ENCODE measurements at places on chromosomes 2 and 18.

DNA sequence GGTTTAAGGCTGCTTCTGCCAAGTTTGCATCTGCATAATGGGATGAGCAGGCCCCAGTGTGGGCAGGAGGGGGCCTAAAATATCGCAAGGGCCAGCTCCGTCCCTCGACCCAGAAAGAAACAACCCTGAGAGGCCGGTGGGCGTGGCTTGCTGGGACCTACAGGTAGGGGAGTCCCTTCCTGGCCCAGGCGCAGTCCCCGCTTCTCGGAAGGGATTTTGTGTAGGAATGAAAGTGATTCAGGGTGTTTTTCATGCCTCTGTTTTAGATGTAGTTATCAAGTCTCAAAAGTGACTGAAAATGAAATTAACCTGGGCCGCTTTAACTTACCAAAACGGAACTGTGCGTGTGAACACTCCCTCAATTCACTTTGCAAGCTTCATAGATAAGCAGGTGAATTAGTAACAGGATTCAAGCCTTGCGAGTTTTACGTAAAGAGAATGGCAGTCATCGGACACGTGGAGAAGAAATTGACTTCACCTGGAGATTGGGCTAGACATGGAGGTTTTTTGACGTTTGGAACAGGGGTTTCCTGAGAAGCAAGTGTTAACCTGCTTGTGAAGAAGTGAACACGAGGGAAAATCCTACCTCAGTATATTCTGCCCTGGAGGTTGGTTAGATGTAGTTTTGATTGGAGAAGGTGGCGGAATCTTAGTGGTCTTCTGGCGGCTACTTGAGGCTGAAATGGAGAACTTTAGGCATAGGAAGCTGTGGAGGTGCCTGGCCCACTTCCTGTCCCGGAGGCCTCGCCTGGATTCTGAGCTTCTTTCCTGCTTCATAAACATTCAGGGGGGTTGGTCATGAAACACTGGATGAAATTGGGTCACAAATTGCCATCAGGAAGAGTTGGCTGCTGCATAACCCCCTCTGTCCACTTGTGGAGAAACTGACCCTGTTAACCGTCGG lies 1.7 kb downstream of the NCK2 start:
- DNase-seq: peak; percentile 66

- no peak for DNase-seq
Observed at GRCh38 chr2:11698009-11698922, 28.3 kb upstream of the NTSR2 start.

DNA sequence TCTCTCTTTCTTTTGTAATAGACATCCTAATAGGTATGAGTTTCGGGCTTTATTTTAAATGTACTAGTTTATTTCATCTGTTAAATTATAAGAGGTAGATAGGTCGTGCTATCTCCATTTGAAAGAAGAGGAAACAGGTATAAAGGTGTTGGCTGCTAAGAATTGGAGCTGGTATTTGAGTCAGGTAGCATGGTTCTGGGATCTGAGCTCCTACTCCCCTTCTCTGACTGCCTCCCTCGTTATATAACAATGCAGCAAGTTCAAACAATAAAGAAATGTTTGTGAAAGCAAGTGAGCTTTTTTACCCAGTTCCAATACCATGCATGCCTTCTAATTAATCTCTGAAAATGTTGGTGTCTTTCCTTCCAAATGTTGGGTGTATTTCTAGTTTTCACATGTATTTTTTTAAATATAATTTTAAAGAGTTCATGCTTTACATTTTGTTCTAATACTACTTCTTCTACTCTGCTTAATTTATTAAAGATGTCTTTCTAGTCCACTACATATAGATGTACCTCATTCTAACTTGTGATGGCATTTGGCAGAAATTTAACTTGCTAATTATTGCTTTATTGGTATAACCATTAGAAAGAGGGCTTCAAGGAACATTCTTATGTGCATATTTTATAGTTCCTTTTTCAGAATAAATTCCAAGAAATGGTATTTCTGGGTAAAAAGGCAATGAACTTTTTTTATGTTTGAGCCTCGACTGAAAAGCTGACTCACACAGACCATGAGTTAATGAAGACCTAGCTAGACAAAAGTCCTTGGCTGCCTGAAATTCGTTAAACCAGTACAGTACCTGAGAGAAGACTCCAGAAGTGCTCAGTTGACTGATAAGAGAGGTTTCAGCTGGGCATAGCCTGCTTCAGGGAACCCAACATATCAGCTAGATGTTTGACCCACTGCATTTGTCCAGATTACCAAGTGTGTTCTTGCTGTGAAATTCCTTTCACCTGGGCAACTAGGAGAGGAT lies 133.5 kb downstream of the CERS6 start:
- no peak for DNase-seq

DNA sequence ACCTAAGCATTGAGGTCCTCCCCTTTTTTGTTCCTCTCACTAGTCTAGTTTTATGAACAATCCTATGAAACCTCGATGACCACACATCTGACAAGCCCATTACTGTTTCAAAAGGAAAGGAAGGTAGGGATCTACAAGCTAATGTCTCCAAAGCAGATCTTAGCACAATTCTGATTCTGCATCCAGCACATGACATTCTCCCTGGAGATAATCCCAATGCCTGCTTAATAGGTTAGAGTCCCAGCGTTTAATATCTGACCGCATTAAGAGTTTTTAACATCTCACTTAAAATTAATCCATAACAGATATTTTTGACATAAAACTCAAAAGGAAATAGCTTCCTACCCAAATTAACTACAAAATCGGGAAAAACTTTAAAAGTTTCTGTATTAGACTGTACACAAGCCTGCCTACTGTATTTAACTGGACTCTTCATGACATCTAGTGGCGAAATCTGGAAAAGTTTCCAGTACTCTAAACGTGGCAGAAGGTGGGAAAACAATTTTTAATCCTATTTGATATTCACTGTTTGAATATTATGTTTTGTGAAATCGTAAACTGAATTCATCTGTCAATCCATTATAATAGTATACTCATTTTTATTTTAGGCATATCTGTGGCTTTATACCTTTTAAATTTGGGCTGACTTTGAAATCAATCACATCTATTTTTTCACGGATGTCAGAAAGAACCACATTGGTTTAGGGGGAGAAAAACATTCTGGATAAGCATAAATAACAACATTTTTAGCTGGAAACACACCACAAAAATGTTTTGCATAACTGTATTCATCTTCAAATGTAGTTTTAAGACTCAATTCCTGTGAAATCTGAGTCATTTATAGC lies 62.4 kb downstream of the TXNL1 start:
- DNase-seq: peak; percentile 40

GRCh38 chr2:164655336-164655735 lies 34.1 kb upstream of the GRB14 start:
- DNase-seq: no peak

DNA sequence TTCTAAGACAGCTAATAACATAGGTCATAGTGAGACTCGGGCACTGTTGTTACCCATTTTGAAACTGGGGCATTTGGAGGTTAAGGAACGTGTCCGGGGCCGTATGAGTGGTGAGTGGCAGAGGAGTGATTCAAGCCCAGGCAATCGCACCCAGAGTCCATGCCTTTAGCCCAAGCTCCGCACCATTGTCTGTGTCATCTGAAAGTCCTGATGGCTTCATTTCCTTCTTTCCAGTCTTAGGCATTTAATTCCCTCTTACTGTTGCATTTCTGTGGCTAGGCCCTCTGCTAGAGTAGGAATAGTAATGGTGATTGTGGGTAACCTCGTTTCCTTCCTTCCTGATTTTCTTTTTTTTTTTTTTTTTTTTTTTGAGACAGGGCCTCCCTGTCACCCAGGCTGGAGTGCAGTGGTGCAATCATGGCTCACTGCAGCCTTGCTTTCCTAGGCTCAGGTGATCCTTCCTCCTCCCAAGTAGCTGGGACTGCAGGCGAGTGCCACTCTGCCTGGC lies 49.8 kb upstream of the ASB1 start:
- no peak for DNase-seq

DNA sequence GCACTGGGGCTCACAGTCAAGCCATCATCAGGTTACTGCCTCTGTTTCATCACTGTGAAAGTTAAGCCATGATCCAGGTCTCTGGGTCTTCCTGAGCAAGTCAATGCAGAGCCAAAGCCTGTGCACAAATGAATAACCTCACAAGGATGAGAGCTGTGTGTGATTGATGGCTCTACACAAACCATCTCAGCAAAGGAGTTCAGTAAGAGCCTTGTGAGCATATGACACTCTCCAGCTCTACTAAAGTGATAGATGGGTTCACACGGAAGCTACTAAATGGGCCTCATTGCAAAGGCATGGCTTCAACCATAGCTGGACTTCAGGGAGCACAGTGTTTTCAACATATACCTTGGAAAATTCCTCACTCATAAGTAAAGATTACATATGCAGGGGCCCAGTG lies 101.5 kb downstream of the AFF3 start:
- no peak for DNase-seq

GRCh38 chr18:23521907-23522306 lies 18.6 kb downstream of the RMC1 start:
- no peak for DNase-seq

DNA sequence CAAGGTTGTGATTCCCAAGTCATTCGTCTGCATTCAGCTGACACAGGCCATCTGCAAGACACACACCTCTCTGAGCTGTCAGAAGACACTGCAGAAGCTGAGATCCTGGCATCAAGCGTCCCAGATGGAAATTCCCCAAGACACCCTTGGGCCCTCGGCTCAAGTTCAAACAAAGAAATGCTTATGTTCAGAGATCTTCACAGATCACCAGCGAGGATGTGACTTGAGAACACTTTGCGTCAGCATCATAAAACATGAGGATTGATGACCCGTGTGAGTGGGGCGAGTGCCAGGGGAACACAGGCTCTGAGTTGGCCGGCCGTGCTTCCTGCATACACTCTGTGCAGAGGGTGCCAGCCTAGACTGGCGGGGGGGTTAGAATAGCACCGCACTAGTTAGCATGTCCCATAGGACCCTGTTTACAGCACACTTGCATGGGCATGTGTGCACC lies 36.8 kb downstream of the KCNIP3 start:
- no peak for DNase-seq

- peak; percentile 1 for DNase-seq
Observed at GRCh38 chr2:21118302-21118920, 5.4 kb upstream of the TDRD15 start.

DNA sequence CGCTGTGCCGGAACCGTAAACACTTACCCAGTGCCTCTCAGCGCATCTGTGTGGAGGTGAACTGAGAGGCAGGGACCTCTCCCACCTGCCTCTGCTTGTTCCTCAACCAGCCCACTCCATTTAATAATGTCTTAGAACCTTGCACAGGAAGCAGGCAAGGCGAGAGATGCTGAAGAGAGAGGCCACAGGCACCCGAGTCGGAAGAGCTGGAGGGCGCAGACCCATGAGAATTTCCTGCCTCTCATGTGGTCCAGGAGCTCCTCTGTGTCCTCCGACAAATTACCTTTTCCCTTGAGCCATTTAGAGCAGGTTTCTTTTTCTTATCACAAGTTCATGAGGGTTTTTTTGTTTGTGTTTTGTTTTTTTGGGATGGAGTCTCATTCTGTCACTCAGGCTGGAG lies 4.9 kb upstream of the RFX8 start:
- no peak for DNase-seq

DNA sequence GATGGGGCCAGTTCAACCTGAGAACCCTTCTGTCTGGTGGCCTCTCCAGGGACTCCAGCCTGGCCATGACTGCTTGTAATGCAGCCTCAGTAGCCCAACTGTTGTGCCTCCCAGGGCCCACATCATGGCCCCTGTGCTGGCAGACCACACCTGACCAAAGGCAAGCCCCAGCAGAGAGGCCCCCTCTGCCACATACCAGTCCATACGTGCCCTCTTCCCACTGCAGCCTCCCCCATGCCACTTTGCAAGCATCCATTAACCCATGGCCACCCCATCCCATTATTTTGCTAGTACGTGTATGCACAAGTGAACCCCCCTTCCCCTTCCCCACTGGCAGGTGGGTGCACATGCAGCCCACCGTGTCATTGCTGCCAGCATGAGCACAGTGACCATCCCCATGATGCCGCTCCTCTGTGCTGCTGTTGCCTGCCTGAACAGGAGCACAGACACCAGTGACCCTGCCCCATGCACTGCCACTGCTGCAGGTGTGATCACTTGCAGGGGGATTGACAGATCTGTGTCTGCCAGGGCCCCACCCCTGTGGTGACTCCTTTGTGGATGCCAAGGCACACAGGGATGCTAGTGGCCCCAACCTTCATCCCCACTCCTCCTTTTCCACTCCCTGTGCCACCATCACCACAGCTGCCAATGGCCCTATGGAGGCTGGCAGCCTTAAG lies 330.0 kb upstream of the DSEL start:
- DNase-seq: no peak

DNA sequence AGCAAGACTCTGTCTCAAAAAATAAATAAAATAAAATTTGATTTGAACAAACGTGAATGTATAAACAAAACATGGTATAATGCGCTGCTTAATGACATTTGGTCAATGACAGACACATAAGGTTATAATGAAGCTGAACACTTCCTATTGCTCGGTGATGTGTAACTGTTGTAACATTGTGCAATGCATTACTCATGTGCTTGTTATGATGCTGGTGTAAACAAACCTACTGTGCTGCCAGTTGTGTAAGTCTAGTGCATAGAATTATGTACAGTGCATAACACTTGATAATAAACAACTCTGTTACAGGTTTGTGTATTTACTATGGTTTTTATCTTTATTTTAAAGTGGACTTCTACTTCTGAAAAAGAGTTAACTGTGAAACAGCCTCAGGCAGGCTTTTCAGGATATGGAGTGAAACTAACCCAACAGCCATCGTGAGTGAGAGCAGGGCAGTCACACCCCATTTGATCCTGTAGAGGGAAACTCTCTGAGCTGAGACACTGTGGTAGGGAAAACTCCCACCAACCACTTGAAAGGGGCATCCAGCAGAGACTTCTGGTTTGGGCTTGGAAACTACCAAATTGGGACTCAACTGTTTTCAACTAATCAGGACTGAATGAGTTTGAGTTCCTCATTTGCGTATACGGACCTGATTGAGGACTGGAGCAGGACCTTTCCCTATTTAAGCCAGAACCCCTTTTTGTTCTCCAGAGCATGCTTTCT lies 8.7 kb upstream of the RPRD1A start:
- DNase-seq: no peak

- DNase-seq: no peak
Observed at GRCh38 chr2:24891201-24891600, 28.8 kb downstream of the ADCY3 start.

GRCh38 chr2:172438741-172439508 lies 11.5 kb downstream of the ITGA6 start:
- no peak for DNase-seq

GRCh38 chr2:200131307-200131706 lies 175.2 kb upstream of the SPATS2L start:
- no peak for DNase-seq

- DNase-seq: no peak
Observed at GRCh38 chr2:225289659-225290058, 109.9 kb upstream of the NYAP2 start.

GRCh38 chr18:63564561-63564960 lies 22.4 kb downstream of the SERPINB12 start:
- DNase-seq: no peak

All from GM19239 (cell line).